ENCODE measurements at places on chromosomes 11 and 22. TPM values are rescaled to one million over a fixed set of nuclear protein-coding genes. Genes with fewer than 3 reads are reported as not detected.

OR5A1 gene
- total RNA-seq = not detected

GRCh38 chr11:5280582-5281102, 10.9 kb upstream of the HBE1 start:
- DNase-seq = no peak

- DNase-seq = no peak
Observed at GRCh38 chr11:2779499-2779980, 79.7 kb upstream of the KCNQ1OT1 start.

DDIAS gene
- total RNA-seq = 0.52 TPM

DNA sequence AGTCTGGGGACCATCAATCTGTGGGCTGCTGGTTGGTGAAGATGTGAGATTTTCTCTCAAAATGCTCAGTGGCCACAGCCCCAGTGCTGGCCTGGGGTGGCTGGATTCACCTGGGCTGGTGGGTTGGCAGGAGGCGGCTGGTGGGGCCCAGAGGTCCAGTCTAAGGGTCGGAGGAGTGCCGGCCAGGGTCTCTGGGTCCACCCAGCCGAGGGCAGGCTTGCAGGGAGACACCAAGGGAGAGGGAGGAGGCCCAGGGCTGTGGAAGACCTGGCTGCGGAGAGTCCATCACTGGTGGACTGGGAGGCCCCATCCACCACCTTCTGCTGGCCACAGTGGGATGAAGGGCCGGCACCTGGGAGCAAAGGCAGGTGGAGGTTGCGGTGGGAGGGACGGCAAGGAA, 582 bp upstream of the SHANK3 start:
- DNase-seq = no peak

DNA sequence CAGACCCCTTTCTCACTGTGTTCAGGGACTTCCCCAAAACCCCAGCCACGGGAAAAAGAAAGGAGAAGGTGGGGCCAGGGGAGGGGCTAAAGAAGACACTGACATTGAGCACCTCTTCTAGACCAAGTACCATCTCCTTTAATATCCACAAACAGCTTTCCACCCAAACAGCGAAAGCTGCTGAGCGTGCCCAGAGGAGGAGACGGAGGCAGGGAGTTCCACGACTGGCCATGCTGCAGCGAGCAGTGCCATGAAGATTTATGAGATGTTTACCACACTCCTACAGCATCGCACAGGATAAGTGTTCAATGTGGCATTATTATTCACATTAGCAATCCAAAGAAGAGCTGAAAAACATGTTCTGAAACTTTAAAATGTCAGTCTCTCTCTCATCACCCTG, 127.4 kb downstream of the LARGE1 start:
- no peak for DNase-seq

MN1 gene
- total RNA-seq = 5.3 TPM

DNA sequence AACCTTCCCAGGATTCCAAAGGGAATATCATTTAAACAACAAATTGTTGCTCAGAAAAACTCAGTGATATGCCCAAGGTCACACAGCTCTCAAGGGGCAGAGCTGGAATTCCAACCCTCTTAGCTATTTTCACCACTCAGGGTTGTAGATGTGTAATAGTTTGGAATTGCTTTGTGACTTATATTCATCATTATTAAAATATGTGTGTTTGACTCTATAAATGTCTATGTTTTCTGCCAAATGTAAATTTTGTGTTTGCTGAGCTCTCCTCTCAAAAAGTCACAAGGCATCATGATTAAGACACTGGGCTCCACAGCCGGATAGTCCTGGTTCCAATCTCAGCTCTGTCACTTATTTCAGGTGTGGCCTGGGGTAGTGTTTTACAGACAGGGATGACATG, 407.3 kb downstream of the TMEM135 start:
- DNase-seq = no peak

Measured in left ventricle myocardium superior (tissue), 1 donor.